HCEC 1CT (cell line): ENCODE measurements at places on chromosomes 4 and X.

- DNase-seq, result no peak
These were observed 85.7 kb upstream of the HPRT1 start for GRCh38 chrX:134374294-134374693.

DNA sequence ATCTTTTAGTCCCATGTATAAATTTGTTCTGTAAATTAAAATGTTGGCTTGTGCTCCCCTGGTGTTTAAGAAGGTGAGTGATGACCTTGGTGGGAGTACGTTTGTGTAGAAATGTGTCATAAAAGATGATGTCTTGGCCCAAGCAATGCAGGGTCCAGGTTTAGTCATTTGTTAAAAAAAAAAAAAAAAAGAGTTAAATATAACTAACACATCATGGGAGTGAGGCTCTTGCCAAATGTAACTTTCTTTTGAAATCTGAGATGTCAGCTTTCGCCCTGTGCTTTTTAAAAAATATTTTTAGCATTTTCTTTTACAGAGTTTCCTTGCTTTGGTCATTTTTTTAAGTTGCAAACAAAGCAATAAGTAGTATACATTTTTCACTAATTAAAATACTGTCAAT lies 135.6 kb downstream of the FBXO8 start:
- no peak for DNase-seq

DNA sequence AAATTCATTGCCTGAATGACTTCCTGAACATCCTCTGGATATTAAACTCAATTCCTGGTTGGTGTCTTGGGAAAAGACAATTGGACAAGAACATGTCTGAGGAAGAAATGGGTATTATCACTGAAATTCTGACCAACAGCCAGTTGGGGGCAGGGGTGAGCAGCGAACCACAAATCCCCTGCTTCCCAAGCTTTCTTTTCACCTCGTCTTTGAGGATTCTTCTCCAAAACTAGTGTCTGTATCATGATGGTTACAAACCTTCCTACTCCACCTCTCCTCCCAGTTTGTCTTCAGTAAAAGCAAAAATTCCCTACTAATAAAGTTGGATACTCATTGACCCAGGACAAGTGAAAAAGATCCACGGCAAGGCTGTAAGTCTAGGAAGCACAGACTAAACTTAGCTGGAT lies 48.3 kb upstream of the WDR1 start:
- DNase-seq, result no peak

DNA sequence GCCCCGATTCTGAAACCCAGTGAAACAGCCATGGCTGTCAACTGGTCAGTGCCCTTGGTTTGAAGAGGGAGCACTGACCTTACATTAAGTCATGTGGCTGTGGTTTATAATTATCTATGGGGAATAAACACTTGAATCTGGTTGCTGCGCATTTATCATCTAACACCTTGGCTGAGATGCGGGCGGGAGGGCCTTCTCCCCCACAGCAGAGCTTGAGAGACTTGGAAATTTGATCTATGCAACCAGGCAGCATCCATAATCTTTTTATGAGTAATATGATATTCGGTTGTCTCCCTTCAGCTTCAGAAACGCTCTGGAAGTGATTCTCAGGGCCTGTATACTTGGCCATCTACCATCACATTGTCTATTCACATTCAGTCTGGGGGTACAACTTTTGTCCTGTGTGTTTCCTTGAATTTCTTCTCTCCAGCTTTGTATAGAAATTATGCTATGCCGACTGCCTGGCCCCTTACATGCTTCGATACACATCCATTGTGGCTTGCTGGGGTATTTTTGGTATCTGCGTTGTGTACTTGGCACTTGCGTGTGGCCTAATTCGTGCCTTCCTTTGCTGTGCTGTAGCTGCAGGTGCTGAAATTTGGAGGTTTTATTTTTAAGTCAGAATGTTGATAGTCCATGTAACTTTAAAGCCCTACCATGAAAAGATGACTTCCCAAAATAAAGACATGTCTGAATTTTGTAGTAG lies 321.6 kb downstream of the ARHGAP10 start:
- no peak for DNase-seq

DNA sequence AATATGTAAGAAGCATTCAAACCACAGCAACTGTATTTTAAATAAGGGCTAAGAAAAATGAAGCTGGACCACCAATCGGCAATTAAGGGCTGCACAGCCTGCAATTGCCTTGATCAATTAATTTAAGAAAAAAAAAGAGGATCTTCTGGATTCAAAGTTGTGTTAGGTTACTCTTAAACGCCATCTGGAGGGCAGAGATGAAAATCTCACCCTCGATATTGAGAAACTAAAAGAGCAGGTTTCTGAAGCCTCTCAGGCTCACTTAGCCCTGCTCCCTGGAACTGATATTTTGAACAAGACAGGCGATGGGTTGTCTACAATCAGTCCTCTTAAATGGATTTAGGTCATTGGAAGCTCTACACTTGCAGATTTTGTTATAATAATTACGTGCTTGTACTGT lies 579.4 kb downstream of the GRXCR1 start:
- no peak for DNase-seq

DNA sequence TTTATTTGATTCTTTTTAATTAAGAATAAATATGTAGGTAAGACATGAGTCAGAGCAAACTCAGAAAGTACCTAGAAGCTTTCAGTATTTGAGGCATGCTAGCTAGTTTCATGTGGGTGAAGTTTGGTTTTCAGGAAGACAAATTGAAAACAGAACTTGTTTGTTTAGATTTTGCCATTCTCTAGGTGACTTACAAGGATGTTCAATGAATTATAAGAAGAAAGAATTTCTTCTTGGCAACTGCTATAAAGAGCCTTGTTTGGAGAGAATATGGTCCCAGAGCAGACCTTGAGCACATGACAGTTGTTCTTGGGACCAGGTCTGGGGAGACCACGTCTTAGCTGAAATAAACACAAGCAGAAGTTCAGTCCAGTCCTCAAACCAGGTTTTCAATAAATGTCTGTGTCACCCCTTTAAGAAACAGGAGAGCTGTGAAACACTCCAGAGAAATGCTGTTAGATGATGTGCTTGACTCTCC lies 38.0 kb upstream of the IL21 start:
- no peak for DNase-seq

- no peak for DNase-seq
These were observed 26.4 kb downstream of the PRIMPOL start for GRCh38 chr4:184675821-184676492.

DNA sequence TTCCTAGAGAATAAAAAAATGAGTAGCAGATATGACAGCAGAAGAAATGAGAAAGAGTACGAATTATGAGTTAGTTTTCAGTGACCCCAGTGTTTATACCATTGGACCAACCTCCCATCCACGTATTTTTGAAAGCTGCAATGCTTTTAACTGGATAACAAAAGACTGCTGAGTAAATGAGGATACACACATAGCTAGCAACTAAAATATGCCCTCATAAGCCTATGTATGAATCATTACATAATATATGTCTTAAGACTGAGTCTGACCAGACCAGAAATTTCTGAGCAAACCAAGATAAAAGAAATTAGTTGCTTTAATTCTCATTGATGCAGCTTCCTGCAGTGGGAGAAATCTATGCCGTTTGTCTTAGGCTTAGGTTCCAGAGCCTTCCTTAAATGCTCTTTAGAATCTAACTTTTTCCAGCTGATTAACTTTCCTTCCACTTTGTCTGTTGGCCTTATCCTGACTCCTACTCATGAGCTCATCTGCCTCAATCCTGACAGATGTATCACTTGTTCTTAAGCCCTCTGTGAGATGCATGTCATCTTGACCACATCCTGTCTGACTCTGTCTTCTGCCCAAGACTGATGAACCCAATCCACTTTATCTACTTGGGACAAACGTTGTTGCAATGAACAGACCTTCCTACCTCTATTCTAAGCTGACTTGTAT lies 301.4 kb upstream of the AADAT start:
- DNase-seq, result peak; percentile 61

GRCh38 chr4:189656641-189657040 lies 284.0 kb upstream of the FRG1 start:
- DNase-seq, result no peak

- no peak for DNase-seq
These were observed 222.4 kb downstream of the CRLF2 start for GRCh38 chrX:989959-990510.

GRCh38 chrX:112025753-112026152 lies 56.8 kb downstream of the TRPC5 start:
- DNase-seq, result no peak

DNA sequence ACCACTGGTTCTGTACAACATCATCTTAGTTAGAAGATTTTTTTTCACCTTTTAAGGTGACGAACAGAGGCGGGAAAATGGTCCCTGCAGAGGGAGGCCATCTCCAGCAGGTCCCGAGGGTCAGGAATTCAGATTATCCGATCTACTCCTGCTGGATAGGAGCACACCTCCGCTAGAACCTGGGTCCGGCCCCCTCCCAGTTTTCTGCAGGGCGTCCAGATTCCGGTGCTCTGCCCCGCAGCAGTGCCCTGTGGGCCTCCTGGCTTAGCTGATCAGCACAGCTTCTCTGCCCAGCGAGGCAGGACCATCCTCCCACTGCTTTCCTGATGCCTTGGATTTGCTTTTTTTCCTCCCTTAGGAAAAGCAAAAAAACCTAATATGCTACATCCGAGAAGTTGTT lies 2.3 kb downstream of the TBL1X start:
- no peak for DNase-seq

GRCh38 chr4:34516524-34516923 lies 1727.8 kb downstream of the ARAP2 start:
- no peak for DNase-seq

DNA sequence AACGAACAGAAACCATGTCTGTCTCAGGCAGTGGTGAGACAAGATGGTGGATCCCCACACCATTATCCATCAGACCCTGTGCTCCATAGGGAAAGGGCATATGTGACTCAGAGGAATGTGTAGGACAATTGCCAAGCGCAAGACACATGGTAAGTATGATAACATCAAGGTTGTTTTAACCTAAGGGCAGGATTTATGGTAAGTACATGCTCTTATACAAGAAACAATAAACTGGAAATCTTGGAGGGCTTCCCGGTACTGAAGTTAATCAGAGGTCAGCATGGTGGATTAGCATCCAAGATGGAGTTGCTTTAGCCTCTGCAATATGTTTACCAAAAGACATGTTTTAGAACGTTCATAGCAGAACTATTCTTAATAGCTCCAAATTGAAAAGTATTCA lies 355.0 kb downstream of the PPP1R2C start:
- no peak for DNase-seq

DNA sequence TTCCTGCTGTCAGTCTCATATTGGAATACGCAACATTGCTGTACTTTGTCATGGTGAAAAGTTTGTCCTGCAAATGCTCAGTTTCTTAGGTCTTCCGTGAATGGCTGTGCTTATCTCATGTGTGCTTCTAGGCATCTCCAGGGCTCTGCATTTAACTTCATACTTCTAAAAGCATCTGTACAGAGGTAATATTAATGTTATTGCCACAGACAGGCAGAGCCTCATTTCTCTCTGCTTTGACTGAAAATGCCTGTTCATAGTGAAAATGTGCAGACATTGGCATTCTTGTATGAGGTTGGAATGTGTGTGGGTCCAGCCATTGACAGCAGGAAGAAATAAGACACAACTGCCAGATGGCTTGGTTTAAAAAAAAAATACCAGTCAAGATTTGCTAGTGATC lies 140.1 kb upstream of the TTC29 start:
- DNase-seq, result no peak

GRCh38 chr4:152850377-152850776 lies 70.6 kb downstream of the ARFIP1 start:
- peak; percentile 51 for DNase-seq

GRCh38 chr4:149031399-149031798 lies 589.2 kb upstream of the NR3C2 start:
- DNase-seq, result no peak

- no peak for DNase-seq
These were observed 12.7 kb downstream of the G3BP2 start for GRCh38 chr4:75660491-75660890.

DNA sequence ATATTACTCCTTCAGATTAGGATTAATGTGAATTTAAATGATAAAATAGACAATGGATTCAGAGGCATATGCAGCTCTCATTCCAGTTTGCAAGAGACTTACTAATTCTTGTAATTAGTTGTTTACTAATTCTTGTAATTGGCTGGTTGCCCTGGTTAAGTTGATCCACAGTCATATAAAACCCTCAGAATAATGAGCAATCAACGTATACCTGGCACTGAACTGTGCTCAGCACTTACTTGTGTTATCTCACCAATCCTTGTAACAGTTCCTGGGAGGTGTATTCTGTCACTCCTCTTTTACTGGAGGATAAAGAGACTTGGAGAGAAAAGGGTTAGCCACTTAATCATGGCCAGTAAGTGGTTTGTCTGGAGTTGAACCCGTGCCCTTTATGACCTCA lies 10.5 kb downstream of the HERC5 start:
- DNase-seq, result no peak

DNA sequence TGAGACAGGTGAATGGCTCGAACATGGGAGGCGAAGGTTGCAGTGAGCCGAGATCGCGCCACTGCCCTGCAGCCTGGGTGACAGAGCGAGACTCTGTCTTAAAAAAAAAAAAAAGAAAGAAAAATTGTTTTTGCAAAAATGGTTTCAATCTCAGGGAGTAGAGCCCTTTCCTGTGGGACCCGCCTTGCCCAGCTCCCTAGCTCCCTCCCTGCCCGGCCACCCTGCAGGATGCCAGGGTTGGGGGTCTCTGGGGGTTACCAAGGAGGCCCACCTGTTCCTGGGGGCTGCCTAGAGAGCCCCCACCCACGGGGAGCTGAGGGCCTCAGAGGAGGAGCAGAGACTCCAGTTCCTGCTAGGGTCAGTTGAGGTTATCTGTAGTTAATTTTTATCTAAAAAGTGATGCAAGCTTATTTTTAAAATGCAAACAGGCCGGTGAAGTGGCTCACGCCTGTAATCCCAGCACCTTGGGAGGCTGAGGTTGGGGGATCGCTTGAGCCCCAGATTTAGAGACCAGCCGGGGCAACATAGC lies 18.7 kb upstream of the PLCXD1 start:
- no peak for DNase-seq

DNA sequence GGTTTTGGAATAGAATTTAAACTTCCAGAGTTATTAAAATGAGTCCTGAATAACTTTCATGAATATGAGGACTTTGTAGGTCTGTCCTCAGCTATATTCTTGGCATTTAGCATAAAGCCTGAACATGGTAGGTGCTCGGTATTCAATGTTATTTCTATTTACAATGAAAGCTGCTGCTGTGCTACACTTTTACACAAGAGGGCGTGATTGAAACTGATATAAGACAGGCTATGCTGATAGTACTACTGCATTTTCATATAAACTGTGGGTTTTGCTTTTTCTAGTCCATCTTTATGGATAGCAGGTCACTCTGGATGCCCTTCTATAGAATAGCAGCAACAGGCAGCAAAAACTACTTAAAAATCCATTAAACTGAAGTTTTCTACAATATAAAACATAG lies 12.3 kb upstream of the GNPDA2 start:
- DNase-seq, result no peak
